Thoracic aorta (tissue), 2 donors: ENCODE measurements at places on chromosomes 2 and 18. TPM values are rescaled to one million over a fixed set of nuclear protein-coding genes. Genes with fewer than 3 reads are reported as not detected.

DNA sequence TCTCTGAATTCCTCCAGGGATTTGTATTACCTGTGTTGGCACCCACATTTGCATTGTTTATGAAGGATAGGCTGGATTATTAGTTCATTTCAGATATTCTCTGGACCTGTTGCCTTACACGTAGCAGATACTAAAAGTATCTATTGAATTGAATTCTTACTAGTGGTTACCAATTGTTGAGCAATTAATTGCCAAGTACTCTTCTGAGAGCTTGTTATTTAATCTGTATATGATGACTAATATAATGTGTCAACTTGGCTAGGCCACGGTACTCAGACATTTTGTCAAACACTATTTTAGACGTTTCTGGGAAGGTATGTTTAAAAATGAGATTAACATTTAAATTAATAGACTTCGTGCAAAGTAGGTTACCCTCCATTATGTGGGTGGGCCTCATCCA is 2.5 kb upstream of the SPP2 start:
- DNase-seq = no peak

DNA sequence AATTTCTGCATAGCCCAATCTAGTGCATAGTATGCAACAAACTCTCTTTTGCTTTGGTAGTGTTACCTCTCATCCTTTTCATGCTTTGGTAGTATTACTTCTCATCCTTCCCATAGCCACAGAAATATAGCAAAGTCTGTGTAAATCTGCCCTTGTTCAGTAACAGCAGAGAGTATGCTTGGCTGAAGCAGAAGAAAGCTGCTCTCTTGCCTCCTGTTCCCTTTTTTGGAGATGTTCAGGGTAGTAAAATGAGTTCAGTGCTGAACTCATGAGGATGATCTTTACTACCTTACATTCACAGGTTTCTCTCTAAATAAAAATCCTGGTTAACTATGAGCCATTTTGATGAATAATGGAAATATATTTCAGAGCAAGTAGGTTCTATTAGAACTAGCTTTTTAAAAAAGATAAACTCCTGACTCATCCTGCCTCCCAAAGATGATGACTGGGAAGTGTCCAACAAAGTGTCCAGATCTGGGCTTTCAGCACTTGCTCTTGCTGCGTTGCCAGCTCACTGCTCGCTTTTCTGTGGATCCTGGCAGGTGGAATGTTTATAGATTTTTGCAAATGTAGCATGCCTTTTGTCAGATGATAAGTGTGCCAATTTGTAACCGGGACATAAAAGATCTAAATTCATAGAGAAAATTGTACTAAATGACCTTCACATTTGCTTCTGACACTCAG is 29.4 kb upstream of the CHMP3 start:
- no peak for DNase-seq

- no peak for DNase-seq
Observed at GRCh38 chr2:98771264-98771663, 40.3 kb upstream of the MGAT4A start.

DNA sequence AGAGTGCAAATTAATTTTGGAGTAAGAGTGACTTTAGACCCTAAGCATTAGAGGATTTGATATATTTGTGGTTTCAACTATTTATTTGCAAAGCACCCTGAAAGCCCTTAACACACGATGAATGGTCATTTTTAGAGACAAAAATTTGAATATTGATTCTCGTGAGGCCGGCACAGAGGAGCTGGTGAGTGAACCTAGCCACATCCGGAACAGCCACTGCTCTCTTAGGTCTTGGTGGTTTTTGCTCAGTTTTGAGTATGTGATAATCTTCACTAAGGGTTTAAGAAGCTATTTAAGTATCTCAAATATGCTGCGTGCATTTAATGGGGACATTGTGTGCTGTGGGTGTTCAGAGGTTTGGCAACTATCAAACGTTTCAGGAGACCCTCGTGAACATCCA is 204.8 kb downstream of the TSN start:
- DNase-seq = no peak

DNA sequence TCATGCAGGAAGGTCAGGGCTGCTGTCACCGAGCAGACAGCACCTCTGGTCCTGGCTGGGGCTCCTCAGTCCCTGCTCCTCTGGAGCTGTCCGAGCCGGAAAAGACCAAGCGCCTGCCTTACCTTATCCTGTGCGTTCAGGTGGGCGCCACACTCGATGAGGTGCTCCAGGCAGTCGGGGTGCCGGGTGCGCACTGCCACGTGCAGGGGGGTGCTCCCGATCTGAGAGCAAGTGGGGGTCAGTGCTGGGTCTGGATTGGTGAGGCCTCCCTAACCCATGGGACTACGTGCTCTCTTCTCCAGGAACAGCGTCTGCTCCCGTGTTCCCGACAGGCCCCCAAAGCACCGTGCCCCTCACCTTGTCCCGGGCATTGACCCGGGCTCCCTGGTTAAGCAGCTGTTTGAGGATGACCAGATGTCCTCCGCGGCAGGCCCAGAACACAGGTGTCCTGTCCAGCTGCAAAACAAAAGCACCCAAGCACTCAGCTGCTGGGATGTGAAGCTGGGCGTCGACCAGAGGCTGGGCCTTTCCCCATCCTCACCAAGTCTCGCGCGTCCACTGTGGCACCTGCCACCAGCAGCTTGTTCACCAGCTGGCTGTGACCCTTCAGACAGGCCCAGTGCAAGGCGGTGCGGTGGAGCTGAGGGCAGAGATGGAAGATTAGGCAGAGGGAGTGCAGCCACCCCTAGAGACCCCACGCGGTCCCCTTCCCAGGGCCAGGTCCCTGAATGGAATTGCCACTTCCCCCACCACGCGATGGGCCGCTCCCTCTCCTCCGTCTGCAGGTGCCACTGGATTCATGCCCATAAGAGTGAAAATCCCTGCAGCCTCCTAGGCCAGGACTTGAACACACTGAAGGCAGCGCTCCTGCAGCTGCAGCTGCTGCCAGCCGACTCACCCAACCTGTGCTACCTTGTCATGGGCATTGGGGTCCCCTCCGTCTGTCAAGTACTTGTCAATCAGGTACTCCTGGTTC is 3.7 kb downstream of the ANKRD23 start:
- DNase-seq = no peak

GRCh38 chr2:189236066-189236465 is 56.5 kb upstream of the COL5A2 start:
- DNase-seq = no peak

GRCh38 chr2:236843161-236843968 is 242.3 kb upstream of the COPS8 start:
- no peak for DNase-seq

DNA sequence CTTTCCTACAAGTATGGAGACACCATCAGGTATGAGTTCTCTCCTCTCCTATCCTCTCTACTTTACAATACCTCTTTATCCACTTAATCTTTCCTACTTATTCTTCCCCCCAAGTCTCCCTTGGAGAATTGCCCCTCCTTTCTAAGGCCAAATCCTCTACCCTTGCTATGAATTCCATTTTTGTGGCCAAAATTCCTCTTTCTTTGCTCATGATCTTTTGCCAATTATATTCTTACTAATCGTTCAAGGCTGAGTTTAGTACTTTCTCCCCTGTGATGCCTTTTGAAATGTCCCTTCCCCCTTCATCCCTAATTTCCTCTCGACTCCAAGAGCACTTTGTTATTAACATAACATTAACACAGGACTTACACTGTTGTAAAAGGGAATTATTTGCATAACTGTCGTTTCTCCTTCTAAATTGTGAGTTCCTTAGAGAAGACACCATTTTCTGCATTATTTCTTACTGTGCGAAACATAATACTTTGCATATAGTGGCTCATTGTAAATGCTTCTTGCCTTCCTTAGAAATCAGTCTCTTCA is 133.4 kb downstream of the KCTD1 start:
- no peak for DNase-seq

GRCh38 chr2:844715-845114 is 105.9 kb upstream of the SNTG2 start:
- no peak for DNase-seq

GRCh38 chr2:234038076-234038802 is 12.3 kb upstream of the SPP2 start:
- no peak for DNase-seq

GRCh38 chr18:28176948-28177827 is at the start of gene CDH2:
Gene CDH2, minus strand, starts transcription at chr18:28177130. Its CDS starts 108 bp downstream, at chr18:28177022.
- DNase-seq = no peak

- no peak for DNase-seq
Observed at GRCh38 chr2:115807276-115807675, 1364.8 kb downstream of the DPP10 start.

DNA sequence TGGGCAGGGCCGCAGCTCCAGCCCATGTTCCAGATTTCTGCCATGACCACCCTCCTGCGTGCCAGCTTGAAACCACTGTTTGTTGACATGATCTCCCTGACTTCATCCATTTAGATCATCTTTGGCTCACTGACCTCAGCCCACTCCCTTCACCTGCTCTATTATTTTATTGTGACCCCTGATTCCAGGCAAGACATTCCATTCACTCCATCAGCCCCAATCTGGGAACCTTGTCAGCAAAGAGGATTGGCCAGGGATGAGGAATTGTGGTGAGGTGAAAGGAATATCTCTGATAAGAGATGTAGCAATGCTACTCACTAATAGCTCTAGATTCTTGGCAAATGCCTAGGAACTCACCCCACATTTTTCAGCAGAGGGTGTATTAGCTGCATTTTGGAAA is 174.2 kb downstream of the TMEM247 start:
- DNase-seq = no peak

DNA sequence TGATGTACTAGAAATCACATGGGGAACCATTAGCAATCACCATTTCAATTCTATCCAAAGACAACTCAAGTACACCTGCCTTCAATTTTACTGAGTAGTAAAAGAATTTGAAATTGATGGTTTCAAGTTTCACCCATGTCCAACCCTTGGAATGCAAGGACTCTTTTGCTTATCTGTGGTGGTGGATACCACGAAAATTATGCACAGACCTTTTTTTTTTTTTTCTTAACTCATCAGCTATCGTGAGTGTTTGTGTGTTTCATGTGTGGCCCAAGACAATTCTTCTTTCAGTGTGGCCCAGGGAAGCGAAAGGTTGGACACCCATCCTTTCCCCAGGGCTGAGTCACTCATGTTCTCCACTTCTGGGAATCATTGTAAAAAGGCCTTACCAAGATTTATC is 23.1 kb downstream of the ID2 start:
- DNase-seq = no peak

DNA sequence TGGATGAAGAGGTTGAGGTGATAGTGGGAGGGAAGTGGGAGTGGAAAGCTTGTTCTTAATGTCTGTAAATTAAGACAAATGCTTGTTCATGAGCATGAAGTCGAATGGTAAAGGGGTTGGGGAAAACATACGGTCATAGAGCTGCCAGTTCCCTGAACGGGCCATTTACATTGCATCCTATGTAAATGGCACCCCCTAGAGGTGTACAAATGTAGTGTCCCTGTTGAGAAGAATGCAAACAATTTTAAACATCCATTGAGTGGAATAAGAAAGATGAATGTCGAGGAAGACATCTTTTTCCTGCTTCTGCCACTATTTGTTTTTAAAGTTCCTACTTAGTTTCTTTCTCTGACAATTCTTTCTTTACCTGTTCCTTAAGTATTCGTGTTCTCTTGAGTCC is 155.7 kb downstream of the RDH14 start:
- no peak for DNase-seq

DNA sequence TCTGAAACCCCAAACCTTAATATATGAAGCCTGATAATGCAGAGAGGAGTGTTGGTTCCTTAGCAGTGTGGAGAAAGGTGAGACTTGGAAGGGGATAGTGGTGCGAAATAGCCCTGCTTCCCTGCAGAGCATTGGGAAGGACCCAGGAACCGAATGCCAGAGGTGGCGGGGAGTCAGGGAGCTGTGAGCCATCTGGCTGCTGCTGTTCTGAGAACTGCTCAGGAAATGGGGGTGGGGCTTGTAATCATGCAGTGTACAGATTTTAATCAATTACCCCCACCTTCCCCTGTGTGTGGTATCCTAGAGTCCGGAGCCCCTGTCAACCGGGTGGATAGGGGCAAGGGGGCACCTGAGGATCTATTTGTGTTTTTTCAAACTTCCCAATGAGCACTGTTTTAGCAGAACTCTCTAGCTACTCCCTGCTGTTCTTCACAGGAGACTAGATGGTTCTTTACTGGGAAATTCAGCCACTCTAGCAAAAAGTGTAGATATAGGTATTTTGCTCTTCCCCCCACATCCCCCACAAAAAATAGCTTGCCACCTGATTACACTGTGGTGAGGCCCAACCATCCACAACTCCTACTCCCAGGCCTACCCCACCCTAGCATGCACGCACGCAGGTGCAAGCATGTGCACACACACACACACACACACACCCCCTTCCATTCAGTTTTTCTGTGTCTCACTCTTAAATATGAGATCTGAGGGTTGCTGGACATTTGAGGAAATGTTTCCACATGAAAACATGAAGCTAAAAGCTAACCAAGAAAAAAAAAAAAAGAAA is 30.1 kb upstream of the MBOAT2 start:
- DNase-seq = no peak

GRCh38 chr2:206615417-206616089 is 26.7 kb upstream of the FAM237A start:
- no peak for DNase-seq

- no peak for DNase-seq
Observed at GRCh38 chr2:11582862-11583752, 49.3 kb downstream of the GREB1 start.

GRCh38 chr2:217989221-217989948 is 13.4 kb downstream of the TNS1 start:
- no peak for DNase-seq

GRCh38 chr2:26284132-26284531 is 39.4 kb downstream of the HADHB start:
- no peak for DNase-seq

DNA sequence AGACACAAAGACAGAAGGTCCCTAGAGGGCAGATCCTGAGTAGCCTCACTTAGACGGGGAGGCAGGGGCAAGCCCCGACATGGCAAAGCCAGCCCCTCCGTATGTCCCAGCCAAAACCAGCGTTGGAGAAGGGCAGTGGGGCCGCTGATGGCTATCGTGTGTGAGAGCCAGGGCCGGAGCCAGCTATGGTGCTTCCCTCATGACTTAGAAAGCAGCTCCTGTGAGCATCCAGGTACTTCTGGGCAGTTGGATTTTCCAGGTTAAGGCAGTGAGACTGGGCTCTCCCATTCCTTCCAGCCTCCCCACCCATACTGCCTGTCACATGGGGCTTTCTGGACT is 31.2 kb upstream of the ROCK2 start:
- no peak for DNase-seq

DNA sequence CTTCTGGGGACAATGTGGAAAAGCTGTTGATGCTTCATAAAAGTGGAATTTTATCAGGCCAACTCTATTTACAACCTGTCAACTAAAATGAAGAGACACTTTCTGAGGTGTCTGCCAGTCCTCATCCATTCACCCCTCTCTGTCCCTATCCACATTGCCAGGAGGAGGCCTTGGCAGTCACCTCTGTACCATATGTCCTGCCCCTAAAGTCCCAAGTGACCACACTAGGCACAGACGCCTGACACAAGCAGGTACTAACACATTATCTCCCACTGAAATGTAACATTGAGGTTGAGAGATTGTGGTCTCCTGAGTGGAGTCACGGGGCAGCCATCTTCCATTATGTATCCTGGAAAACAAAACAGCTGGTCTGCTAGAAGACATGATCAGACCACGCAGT is 71.4 kb downstream of the OSBPL1A start:
- no peak for DNase-seq

UBE2F gene
- total RNA-seq = 69.3 TPM

CD8B gene
- total RNA-seq = 3.5 TPM

ZNF521 gene
- 8.0 TPM for total RNA-seq

HOXD13 gene
- not detected for total RNA-seq

CABLES1 gene
- total RNA-seq = 28.7 TPM

CFAP210 gene
- total RNA-seq = not detected

OSBPL6 gene
- 0.95 TPM for total RNA-seq

NMUR1 gene
- 3.2 TPM for total RNA-seq

KCNG2 gene
- 1.5 TPM for total RNA-seq

AGXT gene
- not detected for total RNA-seq

IL1R2 gene
- total RNA-seq = 47.7 TPM
